Stimulated activated naive CD8-positive, alpha-beta T cell treated with anti-CD3 and anti-CD28 coated beads, Interleukin-15, Interleukin-2, amounts not matched to agents 100 U/mL and 50 U/mL, for 24 hours (primary cell): ENCODE measurements at places on chromosomes 11 and 22.

- DNase-seq = no peak
These were observed 103.4 kb downstream of the NAV2 start for GRCh38 chr11:19816040-19816439.

DNA sequence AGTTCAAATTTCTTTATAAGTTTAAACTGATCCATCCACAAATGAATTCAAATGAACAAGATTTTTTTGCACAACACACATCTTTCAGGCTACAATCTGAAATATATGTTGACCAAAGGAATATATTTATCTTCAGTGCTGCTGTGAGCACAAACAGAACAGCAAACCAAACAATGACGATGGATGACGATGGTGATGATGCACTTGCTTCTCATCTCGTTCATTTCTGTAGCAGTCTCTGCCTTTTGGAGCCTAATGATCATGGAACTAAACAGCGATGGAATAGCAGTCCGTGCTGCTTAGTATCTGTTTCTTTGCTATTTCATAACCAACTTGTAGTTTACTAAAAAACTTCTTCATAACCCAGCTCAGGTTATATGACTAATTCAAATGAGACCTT, 220.7 kb upstream of the BLID start:
- no peak for DNase-seq

DNA sequence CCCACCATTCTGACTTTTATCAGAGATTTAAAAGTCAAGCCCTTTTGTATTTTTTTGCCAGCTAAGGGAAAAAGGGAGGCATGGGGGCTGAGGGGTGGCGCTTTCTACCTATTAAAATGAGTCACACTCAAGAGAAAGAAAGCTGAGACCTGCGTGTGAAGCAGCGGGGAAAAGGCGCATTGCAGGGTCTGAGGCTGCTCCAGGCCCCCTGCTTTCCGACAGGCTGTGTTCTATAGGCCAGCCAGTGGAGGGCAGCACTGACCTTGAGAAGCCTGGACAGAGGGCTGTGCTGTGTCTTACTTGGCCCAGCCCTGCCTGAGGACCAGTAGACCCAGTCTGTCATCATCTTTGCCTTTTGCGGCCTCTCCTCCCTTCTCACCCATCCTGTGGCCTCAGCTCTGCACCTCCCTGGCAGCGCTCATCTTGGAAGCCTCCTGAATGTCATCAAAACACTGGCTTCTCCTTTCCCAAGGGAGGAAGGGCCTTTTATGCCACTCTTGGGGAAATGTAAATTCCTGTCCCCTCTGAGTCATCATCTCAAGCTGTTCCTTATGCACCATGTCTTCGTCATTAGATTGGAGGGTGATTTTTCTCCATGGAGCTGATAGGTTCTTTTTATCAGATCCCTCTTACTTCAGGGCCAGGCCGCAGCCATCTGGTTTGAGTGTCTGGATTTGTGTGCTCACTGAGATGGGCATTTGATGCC, 12.6 kb upstream of the MAPK8IP1 start:
- DNase-seq = peak; percentile 37

- DNase-seq = no peak
These were observed 539.2 kb downstream of the MIAT start for GRCh38 chr22:27196606-27197005.
